Anterior cingulate cortex (tissue), 58 donors: ENCODE measurements at places on chromosomes 4 and X.

DNA sequence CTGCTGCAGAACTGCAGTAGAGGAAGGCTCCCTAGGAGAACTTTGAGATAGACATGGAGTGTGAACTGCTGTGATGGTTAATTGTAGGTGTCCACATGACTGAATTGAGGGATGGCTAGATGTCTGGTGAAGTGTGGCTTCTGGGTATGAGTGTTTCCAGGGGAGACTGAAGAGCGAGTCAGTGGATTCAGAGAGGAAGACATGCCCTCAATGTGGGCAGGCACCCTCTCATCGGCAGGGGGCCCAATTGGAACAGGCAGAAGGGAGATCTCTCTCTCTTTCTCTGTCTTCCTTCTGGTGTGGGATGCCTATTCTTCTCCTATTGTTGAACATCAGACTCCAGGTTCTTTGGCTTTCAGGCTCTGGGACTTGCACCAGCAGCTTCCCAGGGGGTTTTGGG, 304.7 kb upstream of the GATB start:
- no peak for DNase-seq

- DNase-seq, result no peak
Observed at GRCh38 chrX:31714797-31715196, 643.0 kb upstream of the FTHL17 start.

DNA sequence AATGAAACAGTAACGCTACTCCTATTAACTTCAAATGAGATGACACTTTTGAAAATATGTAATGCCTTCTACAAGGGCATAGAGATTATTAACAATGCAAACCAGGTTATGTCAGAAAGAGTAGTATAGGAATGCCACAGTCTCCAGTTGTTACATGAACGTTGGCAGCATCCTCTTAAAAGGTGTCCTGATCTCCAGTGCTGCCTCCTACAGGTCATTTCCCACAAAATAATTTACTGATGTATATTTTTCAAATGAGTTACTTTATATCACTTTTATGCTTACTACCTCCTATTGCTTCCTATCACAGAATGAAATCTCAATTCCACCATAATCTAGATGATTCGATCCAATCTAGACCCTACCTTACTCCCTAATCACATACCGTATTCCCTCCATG, 195.2 kb upstream of the EPHA5 start:
- DNase-seq, result no peak

GRCh38 chrX:153381684-153382532, 19.2 kb downstream of the PNMA6E start:
- no peak for DNase-seq

DNA sequence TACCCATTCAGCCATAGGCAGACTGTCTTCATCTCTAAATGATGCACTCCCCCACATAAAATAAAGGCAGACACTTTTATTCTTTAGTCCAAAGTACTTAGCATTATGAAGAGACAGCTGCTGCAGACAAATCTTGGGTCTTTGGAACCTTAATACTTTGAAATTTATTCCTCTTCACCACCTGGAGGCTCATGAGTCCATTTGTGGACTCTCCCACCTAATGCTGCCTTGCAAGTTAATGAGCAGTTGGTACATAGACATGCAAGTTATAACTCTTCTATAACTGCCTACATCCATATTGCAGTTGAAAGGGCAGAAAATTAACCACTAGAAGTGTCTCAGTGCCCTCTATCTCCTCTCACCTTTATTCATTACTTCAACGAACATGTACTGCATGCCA, 118.6 kb upstream of the CPEB2 start:
- DNase-seq, result no peak

DNA sequence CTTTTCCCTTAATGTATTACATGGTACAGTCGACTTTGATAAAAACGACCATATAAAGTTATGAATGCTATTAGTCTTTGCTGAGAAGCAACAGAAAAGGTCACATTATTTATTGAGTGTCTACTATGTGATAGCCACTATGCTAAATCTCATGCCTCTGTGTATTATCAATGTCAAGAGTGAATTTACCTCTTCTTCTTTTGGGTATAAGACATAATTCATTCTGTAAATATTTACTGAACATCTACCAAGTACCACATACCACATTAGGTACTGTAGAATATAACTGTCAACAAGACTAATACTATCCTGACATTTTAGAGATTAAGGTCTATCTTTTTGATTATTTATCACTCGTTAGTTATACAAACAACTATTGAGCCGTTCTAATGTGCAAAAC, 268.7 kb upstream of the FTHL17 start:
- DNase-seq, result no peak

- no peak for DNase-seq
Observed at GRCh38 chr4:181971973-181972372, 271.2 kb upstream of the TENM3 start.

- no peak for DNase-seq
Observed at GRCh38 chr4:94976371-94977011, 218.7 kb downstream of the BMPR1B start.

GRCh38 chr4:162461952-162462351, 298.2 kb upstream of the FSTL5 start:
- DNase-seq, result no peak

DNA sequence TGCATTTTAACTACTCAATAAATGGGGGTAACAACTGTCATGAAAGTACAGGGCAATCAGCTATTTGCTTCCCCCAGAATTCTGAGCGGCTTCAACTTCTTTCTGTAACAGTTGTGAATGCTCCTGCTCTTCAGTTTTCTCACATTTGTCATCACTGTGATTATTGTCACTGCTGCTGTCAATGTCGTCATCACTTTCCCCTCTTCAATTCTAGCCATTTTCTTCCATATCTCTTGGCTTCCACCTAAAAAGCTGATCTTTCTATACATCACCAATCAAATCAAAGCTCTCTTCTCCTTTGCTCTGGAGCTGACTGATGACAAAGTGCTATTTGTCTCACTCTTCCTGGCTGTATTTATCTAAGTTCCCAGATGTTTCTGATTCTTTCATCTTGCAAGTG, 125.6 kb downstream of the COMMD8 start:
- DNase-seq, result no peak

DNA sequence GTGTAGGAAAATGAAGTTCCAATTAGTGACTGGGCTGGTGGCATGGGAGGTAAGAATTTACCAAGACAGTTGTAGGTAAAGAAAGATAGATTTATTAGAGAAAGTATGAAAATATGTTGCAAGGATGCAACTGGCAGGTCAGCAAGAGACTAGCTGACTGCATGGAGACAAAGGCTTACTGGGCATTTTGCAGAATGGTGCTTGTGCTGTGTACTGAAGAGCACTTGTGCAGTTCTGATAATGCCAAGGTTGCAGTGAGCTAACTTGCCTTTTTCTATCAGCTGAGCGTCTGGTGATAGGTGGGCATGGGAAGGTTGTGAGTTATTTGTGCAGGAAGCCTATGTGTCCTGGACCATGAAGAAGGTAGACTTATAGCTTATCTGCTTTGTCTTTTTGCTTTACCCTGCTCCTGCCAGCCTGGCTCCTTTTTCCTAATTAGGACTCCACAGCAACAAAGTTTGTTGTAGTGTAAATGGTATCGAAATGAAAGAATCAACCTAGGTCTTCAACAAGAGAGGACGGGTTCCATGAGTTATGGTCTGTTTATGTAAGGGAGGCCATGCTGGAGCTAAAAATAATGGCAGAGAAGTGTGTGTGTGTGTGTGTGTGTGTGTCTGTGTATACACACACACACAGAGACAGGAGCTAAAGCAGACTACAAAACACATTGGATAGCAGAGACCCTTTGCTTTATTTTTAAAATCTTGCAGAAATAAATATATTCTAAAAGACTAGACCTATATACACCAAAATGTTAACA, 15.0 kb downstream of the BST1 start:
- no peak for DNase-seq

DNA sequence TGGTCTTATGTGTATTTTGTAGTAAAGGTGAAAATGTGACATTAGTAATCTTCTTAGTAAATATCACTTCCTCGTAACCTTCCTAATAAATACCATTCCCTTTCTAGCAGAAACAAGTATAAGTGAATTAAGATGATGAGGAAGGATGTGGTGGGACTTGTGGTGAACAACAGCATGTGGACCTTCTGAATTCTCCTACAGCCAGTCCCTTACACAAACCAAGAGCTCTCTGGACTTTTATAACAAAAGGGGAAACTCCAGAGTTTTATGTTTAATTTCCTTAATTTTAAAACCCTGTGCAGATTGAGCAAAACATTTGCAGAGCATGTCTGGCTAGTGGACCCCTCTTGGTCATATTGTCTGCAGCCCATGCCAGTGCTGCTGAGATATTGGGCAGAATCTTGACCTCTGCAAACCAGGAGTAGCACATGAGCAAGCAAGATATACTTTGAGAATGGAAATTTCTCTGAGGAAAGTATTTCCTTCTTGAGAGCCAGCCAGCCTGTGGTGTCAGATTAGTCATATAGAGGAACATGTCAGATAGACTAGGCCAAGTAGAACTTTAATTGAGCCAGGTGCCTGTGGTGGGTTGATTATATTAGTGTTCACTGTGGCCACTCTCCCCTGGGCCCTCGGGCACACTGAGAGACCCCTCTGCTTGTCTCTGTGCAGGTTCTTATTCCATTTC, 328.2 kb downstream of the DKK2 start:
- no peak for DNase-seq

DNA sequence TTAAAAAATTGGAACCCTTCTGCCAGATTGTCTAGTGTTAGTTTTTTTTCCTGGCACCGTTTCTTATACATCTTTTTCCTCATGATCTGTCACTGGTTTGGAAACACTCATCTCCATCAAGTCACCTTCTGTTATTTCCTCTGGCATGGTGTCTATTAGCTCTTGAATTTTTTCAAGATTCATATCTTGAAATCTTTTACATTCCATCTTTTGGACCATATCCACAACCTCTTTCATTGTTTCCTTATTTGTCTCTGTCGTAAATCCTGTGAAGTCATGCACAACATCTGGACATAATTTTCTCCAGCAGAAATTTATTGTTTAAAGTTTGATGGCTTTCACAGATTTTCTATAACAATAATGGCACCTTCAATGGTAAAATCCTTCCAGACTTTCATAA, 10.2 kb upstream of the TMEM185A start:
- no peak for DNase-seq

GRCh38 chr4:83112231-83112630, 2.3 kb downstream of the PLAC8 start:
- DNase-seq, result no peak

DNA sequence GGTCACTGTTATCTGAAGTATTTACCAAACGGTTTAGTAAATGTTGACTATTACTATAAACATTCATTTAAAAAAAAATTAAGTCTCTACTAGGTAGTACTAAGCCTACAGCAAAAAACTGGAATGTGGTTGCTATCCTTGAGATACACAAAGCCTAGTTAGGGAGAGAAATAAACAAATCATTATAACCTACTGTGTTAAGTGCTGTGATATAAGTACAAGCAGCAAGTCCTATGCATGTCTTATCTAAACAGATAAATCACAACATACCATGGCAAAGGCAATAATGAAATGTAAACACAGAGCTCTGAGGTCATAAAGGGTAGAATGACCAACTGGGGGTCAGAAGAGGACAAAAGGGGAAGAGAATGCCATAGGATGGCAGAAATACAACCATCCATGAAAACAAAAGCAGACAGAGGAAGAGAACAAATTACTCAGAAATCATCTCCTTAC, 92.2 kb downstream of the RNF150 start:
- DNase-seq, result no peak
